ENCODE measurements at places on chromosomes 12 and 14. TPM values are rescaled to one million over a fixed set of nuclear protein-coding genes. Genes with fewer than 3 reads are reported as not detected.

DNA sequence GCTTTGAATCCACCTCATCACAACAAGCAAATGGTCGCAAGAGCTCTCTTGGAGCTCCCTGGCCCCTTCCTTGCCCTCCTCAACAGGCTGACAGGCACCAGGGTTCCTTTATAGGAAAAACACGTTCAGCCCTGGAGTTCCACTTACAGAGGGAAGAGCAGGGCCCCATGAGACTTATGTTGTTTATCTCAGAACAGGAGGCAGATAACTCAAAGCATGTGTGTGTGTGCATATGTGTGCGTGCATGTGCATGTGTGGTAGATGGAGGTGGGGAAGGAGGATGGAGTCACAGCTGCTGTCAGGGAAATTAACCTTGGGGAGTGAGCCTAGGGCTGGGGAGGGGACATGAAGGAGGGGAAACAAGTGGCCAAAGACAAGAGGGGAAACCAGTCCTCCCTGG is 138.1 kb downstream of the DPF3 start:
- no peak overlapping the region for H3K27ac ChIP-seq
- no peaks in the 10 kb centered on the region for H3K4me1 ChIP-seq
- no peaks in the 10 kb centered on the region for H3K36me3 ChIP-seq
- DNase-seq, result no peak
- no peaks in the 10 kb centered on the region for H3K27me3 ChIP-seq

GRCh38 chr12:77347017-77347416 is 281.6 kb upstream of the E2F7 start:
- H3K4me1 ChIP-seq, result no peaks in the 10 kb centered on the region
- no peaks in the 10 kb centered on the region for H3K27me3 ChIP-seq
- DNase-seq, result no peak
- no peak overlapping the region for H3K27ac ChIP-seq
- no peaks in the 10 kb centered on the region for H3K36me3 ChIP-seq

GRCh38 chr12:27610374-27610773 is 85.9 kb upstream of the REP15 start:
- no peaks in the 10 kb centered on the region for H3K36me3 ChIP-seq
- H3K4me1 ChIP-seq, result peaks cover 32% of the 10 kb centered on the region
- no peak for DNase-seq
- no peaks in the 10 kb centered on the region for H3K27me3 ChIP-seq
- no peak overlapping the region for H3K4me3 ChIP-seq

GRCh38 chr14:51337520-51337919 is 97.5 kb downstream of the TMX1 start:
- no peaks in the 10 kb centered on the region for H3K4me1 ChIP-seq
- DNase-seq, result no peak
- no peak overlapping the region for H3K4me3 ChIP-seq

- peaks cover 4% of the 10 kb centered on the region for H3K4me1 ChIP-seq
- no peak overlapping the region for H3K4me3 ChIP-seq
- no peaks in the 10 kb centered on the region for H3K27me3 ChIP-seq
These were observed 36.3 kb downstream of the PLEKHG7 start for GRCh38 chr12:92739113-92739512.

The CLBA1 gene
- polyA plus RNA-seq, result 11.1 TPM

Measured in adrenal gland (tissue), 19 donors.